ENCODE measurements at places on chromosomes 1 and 21.
A peak's percentile ranks its signal among the peaks of the same experiment; 100 is the strongest.

DNA sequence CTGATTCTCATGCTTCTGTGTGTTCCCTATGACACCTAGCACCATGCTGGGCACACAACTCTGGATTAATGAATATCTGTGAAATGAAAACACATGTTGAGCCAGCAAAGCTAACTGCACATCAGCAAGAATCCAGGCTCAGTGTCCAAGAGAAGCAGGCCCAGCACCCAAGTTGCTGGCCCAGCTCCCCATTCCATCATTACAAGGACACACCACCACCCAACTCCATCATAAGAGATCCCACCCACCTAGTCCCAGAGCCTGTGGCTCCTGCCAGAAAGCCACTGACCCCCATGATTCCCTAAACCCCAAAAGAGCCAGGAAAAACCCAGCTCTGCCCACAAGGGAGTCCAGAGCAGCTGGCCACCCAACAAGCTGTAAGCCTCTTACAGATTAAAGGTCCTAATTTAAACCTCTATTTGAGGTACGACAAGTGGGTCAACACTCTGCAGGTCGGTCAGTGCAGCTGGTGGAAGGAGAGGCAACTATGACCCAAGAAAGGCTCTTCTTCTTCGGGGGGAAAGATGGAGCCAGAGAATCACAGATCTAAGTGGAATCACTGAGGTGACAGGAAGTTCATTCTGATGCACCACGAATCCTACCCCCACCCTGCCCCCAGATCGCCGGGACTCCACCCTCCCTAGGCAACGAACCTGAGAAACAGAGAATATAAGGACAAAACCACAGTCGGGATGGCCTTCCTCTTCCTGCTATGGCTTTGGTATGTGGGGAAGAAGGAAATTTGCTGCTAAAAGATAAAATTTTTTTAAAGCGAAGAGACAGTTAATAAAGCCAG, 58.2 kb downstream of the CD34 start:
- no peak for DNase-seq

- no peak for DNase-seq
Observed at GRCh38 chr1:119987686-119988085, 81.8 kb downstream of the NOTCH2 start.

DNA sequence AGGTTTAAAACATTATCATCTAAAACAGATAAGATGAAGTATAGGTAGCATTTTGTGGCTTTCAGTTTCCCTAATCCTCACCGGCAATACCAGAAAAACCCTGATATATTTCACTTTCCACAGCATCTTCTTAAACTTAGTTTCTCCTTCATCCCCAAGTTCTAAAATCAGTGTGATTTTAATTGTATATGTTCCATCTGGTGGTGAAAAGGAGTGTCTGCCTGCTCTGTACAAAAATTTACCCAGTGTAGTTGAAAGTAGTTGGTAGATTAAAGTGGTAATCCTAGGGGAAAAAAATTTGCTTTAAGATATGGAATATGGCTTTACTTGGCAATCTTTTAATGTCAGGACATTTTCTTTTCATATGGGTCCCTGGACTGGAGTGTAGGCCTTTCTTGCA, 74.3 kb downstream of the CEP350 start:
- no peak for DNase-seq

- DNase-seq: no peak
Observed at GRCh38 chr21:34302521-34302920, 61.3 kb upstream of the KCNE2 start.

DNA sequence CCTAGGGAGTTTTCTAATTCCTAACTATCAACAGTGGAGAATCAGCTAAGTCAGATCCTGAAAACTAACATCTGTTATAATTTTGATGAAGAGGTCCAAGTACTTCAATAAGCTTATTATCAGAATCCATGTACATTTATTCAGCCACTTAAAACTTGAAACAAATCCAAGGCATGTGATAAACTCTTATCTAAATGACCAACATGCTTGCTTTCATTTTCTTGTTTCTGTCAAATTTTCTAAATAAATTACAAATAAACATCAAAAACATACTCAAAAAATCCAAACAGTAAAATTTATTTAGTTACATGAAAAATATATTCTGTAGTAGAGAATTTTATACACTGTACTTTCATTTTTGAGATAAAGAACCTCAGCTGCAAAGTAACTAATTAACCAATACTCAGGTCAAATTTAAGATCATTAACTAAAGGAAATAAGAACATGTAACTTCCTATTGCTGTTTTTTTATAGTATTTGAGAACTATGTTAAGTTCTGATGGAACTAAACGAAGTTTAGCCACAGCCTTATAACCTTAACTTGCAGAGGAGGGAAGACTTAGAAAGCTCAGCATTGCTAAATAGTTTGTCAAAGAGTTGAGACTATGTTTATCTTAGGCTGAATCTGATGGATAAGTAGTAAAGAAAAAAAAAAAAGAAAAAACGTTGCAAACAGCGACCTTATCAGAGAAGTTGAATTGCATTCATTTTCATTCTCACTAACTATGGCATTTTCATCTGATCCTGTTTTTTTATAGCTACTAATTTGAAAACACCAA, 44.9 kb downstream of the SYNJ1 start:
- no peak for DNase-seq

DNA sequence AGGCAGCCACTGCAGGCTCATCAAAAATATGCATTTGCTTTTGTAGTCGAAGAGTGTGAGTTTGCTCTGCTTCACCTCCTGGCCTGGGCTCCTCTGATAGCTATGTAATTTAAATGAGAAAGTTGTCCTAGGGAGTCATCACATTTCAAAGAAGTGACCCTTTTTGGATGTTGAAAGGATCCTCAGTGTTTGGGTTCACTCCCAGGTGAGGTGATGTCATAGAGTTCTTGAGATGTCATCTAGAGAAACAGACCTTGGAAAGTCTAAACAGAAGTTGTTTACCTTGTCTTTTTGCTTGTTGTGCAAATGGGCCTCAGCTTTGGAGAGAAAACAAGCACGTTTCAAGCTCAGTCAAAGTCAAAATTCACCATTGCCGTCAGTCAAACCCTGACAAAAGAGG, 92.0 kb upstream of the BARHL2 start:
- no peak for DNase-seq

- no peak for DNase-seq
Observed at GRCh38 chr1:204462229-204462561, 32.4 kb downstream of the PIK3C2B start.

DNA sequence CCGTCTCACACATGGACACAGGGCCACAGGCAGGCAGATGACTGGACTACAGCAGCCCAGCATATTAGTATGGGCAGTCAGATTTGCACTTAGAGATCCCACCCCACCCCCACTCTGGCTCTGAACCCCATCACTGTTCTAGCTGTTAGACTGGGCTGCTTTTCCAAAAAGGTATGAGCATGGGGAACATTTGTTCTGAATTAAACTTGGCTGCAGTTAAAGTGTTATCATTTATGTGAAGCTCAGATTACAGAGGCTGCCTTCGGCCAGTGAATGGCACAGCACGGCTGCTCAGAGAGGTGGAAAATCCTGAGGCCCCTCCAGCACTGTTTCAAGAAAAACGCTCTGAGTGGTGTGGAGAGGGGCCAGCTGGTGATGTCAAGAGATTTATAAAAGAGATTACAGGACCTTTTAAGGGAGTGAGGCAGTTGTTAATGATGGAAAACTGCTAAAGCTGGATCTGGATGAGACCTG, 6.9 kb upstream of the NOS1AP start:
- no peak for DNase-seq

DNA sequence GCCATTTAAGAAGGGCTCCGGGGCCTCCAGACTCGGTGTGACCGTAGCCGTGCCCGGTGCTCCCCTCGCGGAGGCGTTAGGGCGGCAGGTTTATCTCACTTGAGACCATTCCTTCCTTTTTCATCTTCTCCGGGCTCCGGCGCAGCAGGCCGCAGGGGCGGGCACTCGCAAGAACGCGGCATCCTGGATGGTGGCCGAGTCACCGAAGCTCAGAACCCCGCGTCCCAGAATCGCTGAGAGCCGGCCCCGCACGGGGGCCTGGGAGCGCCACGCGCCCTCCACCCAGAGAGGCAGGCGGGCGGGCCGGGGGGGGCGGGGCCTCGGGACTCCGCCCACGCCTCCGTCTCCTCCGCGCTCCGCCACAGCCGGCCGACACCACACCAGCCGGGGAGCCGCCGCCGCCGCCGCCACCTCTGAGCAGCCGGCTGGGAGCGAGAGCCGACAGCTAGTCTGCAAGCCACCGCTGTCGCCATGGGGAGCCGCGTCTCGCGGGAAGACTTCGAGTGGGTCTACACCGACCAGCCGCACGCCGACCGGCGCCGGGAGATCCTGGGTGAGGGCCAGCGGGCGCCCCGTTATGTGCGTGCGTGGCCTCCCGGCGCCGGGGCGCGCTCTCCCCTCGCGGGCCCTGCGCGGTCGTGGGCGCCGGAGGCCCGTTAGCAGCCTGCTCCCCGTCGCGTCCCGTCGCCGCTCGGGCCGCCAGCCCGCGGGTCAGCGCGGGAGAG, at the start of gene DEGS1:
DEGS1 (plus strand) TSS at position 375 of the 725 bp plus-strand sequence; CDS start at position 472, 97 bp downstream.
- DNase-seq: peak; percentile 80

DNA sequence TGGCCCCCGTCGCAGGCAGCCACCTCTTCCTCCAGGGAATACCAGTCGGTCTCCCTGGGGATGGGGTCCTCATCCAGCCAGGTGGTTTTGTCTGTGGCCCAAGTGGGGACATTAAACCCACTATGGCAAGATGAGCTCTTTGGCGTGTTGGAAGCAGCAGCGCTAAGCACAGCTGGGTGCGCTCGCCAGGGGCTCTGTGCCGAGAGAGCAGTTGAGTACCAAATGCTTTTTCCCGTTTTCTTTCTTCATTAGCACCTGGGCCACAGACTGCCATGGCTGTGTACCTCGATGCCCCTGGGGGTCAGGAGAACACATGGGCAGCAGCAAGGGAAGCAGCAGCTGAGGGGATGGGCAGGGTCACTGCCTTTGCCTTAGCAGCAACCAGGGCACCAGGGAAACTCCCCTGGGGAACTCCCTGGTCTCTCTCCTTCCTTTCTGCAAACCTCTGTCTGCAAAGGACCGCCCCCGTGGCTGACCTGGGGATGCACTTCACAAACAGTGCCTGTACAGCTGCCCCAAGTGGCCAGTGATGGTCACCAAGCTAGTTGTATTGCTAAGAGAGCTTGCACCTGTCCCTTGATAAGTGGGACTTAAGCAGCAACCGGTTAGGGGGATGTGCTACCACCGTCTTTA, 31.1 kb downstream of the EDARADD start:
- DNase-seq: no peak

- no peak for DNase-seq
Observed at GRCh38 chr1:62024690-62025089, 170.0 kb upstream of the L1TD1 start.

GRCh38 chr21:36542312-36543101, 62.6 kb upstream of the CLDN14 start:
- DNase-seq: no peak

GRCh38 chr1:115373305-115373704, 35.3 kb upstream of the NGF start:
- no peak for DNase-seq

GRCh38 chr1:239982762-239983161, 108.9 kb upstream of the FMN2 start:
- no peak for DNase-seq

GRCh38 chr1:175906370-175906769, 163.0 kb upstream of the TNR start:
- no peak for DNase-seq

GRCh38 chr1:43059640-43060574, 101.2 kb upstream of the SLC2A1 start:
- no peak for DNase-seq

DNA sequence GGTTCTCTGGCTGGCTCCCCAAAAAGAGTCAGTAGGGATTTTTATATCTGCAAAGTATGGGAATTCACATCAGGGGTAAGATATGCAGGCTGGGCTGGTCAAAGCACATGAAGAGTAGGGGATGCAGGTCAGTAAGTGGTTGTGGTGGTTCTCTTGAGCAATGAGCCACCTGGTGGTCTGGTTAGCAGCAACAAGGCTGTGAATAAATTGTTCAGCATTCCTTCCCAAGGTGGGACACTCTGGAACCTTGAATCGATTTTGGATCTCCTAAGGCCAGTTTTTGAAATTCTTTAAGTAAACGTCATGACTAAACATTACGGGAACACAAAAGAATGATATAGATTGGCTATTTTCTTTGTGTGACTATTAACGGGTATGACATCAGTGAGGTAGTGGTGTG, 563.0 kb upstream of the NEGR1 start:
- DNase-seq: no peak

DNA sequence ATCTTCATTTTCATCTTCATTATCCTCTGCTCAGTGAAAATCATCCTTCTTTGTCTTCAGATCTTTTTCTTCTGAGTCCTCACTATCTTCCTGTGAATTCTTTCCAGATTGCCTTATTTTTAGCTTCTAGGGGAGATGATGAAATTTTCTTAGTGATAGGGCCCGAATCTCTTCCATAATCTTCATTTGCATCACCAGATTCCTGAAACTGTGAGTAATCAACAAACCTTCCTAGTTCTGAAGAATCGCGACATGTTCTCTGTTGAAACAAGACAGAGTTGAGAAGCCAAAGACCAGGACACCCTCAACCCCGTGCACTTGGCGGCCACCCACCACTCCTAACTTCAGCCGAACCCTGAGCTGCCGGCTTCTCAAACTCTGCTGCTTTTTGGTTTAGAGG, 92.8 kb upstream of the CDC42BPA start:
- no peak for DNase-seq

GRCh38 chr1:164664127-164664526, 105.1 kb downstream of the PBX1 start:
- DNase-seq: no peak

DNA sequence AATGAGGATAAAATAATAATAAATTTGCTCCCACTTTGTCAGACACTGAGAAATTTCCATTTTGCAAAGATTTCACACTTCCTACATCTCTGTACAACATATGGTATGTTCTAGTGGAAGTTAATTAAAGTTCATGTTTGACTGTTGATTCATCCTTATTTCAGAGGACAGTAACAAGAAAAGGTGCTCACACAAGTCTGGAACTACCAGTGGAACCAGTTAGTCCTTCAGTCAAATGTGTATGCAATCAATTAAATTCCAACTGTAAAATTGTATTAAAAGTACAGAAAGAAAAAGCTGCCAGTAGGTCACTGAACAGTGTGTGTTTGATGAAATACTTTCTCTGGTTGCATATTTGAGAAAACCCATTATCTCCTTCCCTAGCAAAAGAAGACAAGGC, 496.0 kb upstream of the PKN2 start:
- no peak for DNase-seq

GRCh38 chr1:81505831-81506230, 294.9 kb upstream of the ADGRL2 start:
- no peak for DNase-seq

GRCh38 chr1:210159211-210159610, 73.4 kb upstream of the SERTAD4 start:
- DNase-seq: no peak
